Dermis microvascular lymphatic vessel endothelial cell (primary cell): ENCODE measurements at places on chromosomes 7 and 10. TPM values are rescaled to one million over a fixed set of nuclear protein-coding genes. Genes with fewer than 3 reads are reported as not detected.

Gene NRCAM
- total RNA-seq: 1.5 and 3.3 TPM in 2 replicates

Gene PNLIPRP3
- under 0.01 TPM in 1 of 2 replicates, not detected in the other for total RNA-seq

Gene CYTH3
- 11.6 and 17.3 TPM in 2 replicates for total RNA-seq

Gene PRRT4
- not detected in 2 replicates for total RNA-seq

Gene NACAD
- 0.39 and 0.89 TPM in 2 replicates for total RNA-seq

Gene SPACDR
- 0.39 and 0.76 TPM in 2 replicates for total RNA-seq

Gene PPP1R17
- total RNA-seq: not detected in 2 replicates

Gene AKR1D1
- not detected in 2 replicates for total RNA-seq

Gene RAB19
- 0.26 TPM in 1 of 2 replicates, not detected in the other for total RNA-seq

Gene BTRC
- total RNA-seq: 8.2 and 8.7 TPM in 2 replicates

Gene SLC18A3
- total RNA-seq: not detected in 2 replicates

Gene SLC26A3
- not detected in 2 replicates for total RNA-seq

Gene NYAP1
- total RNA-seq: 2.1 and 3.9 TPM in 2 replicates

Gene ELFN1
- total RNA-seq: 0.38 and 0.90 TPM in 2 replicates
